Caco-2 (cell line): ENCODE measurements at places on chromosomes 16 and 17. TPM values are rescaled to one million over a fixed set of nuclear protein-coding genes. Genes with fewer than 3 reads are reported as not detected.

DNA sequence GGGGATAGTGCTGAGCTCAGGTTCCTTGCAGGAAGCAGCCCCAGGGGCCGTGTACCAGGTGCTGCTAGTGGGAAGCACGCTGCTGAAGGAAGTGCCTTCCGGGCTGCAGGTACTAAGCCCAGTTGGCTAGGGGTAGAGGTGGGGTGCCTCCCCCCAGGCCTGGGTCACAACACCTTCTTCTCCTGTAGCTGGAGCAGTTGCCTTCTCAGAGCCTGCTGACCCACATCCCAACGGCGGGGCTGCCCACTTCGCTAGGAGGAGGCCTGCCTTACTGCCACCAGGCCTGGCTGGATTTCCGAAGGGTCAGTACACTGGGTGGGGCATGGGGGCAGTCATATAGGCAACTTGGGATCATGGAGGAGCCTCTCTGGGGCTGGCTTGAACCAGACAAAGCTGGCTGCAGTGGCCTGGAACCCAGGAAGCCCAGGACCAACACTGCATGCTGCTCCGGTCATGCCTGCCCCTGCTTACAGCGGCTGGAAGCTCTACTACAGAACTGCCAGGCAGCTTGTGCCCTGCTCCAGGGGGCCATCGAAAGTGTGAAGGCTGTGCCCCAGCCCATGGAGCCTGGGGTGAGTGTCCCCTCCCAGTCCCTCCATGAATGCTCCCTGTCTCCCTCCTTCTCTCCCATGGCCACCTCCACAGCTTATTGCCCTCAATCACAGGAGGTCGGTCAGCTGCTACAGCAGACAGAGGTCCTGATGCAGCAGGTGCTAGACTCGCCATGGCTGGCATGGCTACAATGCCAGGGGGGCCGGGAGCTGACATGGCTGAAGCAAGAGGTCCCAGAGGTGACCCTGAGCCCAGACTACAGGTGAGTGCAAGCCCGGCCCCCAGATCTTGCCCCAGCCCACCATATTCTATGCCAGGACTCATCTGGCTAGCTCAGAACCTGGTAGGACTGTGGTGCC lies 2.5 kb downstream of the PLEKHG4 start:
- DNase-seq, result no peak
- H3K27me3 ChIP-seq, result no peaks in the 10 kb centered on the region
- no peak overlapping the region for H3K4me3 ChIP-seq
- peaks cover 20% of the 10 kb centered on the region for H3K4me1 ChIP-seq
- peaks cover 3% of the 10 kb centered on the region for H3K36me3 ChIP-seq

- DNase-seq, result no peak
- no peaks in the 10 kb centered on the region for H3K4me1 ChIP-seq
- peak overlapping the region; percentile 32 for H3K4me3 ChIP-seq
- H3K27ac ChIP-seq, result no peak overlapping the region
- H3K27me3 ChIP-seq, result no peaks in the 10 kb centered on the region
Observed at GRCh38 chr16:4987580-4988374, 29.6 kb downstream of the SEC14L5 start.

The TNFSF13 gene
- total RNA-seq, result 0.20 TPM in 1 of 2 replicates, not detected in the other

GRCh38 chr16:2092256-2092620 lies 43.5 kb downstream of the PKD1 start:
- H3K27ac ChIP-seq, result no peak overlapping the region
- H3K4me1 ChIP-seq, result peaks cover 22% of the 10 kb centered on the region
- no peaks in the 10 kb centered on the region for H3K27me3 ChIP-seq
- H3K4me3 ChIP-seq, result peak overlapping the region; percentile 62

The CUEDC1 gene
- 27.5 TPM in 2 replicates for total RNA-seq
